ENCODE measurements at places on chromosomes 7 and 10. TPM values are rescaled to one million over a fixed set of nuclear protein-coding genes. Genes with fewer than 3 reads are reported as not detected.

Gene MMP21
- 0.16 TPM for total RNA-seq

Gene CLCN1
- not detected for total RNA-seq

Gene SLC18A2
- total RNA-seq = 0.75 TPM

Gene AGBL3
- total RNA-seq = not detected

Gene AOAH
- 120 TPM for total RNA-seq

Gene CFAP46
- total RNA-seq = not detected

Gene NEUROD6
- not detected for total RNA-seq

GRCh38 chr10:34523017-34523767, 291.9 kb downstream of the PARD3 start:
- DNase-seq = no peak

GRCh38 chr10:127964621-127965020, 57.7 kb downstream of the PTPRE start:
- DNase-seq = no peak

DNA sequence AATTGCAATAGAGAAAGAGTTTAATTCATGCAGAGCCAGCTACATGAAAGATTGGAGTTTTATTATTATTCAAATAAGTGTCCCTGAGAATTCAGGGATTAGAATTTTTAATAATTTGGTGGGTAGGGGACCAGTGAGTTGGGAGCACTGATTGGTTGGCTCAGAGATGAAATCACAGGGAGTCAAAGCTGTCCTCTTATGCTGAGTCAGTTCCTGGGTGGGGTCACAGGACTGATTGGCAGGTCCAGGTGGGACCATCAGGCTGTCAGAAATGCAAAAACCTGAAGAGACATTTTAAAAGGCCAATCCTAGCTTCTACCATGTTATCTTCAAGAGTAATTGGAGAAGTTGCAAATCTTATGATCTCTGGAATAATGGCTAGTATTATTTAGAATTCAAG, 56.0 kb upstream of the KAT6B start:
- no peak for DNase-seq

DNA sequence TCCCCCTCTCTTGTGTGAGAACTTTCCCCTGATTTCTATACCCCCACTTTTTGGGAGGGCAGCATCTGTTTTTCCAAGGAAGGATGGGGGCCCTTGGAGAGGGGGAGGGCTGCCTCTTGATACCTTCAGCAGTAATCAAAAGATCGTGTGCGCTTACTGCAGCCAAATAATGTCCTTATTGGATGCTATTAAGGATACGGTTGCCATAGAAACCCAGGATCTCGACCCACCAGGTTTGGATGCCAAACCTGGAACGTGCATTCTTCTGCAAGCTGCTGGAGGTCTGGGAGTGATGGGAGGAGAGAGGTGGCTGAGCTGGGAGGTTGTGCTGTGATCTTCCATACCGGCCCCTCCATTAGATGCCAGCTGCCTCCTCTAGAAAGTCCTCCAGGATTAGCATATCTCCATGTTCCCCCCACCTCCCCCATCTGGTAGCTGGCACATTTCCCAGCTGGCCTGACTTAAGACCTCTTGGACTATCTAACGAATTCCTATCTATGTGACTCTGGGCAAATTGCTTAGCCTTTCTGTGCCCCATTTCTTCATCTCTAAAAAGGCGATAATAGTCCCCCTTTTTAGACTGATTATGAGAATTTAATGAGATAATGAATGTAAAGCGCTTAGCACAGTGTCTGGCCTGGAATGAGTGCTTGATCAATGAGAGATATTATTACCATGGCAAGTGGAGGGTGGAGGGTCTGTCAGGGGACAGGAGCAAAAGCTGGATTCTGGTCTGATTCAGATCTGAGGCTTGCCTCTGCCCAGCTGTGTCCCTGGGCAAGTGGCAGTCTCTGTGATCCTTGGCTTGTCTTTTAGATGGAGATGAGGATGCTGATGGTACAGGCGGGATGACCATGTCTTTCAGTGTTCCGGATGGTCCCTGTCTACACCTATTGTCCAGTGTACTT, 78.5 kb upstream of the PCBD1 start:
- no peak for DNase-seq

GRCh38 chr10:3398825-3399646, 226.5 kb upstream of the PITRM1 start:
- no peak for DNase-seq

DNA sequence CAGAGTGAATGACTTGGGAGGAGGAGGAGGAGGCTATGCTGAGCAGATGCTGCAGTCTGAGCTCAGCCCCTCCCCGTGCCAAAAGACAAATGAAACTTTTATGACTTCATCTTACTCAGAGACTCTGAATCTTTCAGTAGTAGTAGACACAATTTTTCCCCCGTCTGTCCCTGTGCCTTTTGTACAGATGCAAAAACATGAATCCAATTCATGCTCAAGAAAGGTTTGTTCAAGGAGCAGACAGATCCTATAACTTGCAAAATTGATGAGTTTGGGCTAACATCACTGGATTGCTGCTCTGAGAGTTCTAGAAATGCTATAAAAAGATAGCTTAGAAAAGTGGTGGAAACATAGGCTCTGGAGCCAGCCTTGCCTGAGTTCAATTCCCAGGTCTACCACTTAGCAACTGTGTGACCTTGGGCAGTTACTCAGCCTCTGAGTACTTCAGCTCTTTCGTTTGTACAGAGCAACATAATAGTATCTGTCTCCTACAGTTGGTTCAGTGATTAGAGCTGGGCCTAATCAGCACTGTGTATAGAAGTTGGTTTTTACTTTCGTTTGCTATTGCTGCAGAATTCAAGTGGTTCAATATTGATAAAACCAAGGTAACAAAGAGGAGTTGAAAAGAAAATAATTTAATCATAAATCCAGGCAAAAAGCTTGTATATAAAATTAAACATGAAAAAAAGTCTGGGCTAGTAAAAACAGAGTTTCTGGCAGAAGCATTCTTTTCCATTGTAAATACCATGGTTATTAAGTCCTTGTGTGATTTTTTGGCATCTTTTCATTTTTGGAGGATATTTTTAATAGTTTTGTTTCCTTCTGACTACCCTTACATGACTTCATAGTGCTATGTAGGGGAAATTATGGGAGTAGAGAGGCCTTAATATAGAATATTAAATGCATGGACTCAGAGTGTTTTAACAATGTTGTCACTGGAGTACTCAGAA, 174.2 kb upstream of the ZNF32 start:
- no peak for DNase-seq

GRCh38 chr10:44647877-44648542, 263.1 kb upstream of the CXCL12 start:
- DNase-seq = no peak

DNA sequence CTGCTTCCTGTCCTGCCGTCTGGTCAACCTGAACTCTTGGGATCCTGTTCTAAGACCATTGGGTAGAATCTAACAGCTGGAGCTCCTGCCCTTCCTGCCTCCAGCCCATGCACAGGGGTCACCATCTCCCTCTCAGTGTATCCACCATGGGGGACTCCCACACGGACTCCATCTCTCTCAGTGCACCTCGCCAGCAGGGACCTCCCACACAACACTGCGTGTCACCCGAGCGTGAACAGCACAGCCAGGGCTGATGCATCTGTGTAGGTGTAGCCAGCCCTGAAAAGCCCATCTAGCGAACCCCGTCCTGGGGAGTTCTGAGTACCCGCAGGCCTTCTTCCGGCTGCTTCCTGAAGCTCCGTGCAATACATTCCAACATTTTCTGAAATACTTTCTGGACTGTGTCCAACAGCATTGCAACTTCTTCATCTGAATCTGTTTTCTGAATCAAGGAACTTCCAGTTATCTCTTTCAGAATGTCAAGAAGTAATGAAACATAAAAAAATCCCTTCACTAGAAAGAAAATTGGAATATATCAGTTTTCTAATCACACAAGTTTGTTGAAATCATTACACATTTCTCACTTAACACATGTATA, 52.5 kb downstream of the NCAPG2 start:
- DNase-seq = no peak

DNA sequence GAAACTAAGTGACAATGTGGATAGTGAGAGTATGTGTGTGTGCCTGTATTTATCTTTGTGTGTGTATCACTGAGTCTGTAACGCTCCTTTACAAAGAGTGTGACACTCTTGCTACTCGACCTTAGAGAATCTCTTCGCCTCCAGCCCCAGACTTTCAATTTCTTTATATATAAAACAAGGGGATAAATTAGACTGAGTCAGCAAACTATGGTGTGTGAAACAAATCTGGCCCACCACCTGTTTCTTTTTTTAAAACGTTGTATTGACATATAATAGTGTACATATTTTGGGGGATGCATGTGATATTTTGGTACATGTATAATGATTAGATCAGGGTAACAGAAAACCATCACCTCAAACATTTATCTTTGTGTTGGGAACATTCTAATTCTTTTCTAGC, 240.5 kb downstream of the KCNMA1 start:
- DNase-seq = no peak

GRCh38 chr7:28166982-28167715, 13.4 kb downstream of the JAZF1 start:
- no peak for DNase-seq
